ENCODE measurements at places on chromosomes 7 and 10.

GRCh38 chr7:91880413-91881241, at the start of gene MTERF1:
Gene MTERF1 (minus strand): TSS chr7:91880702. CDS start chr7:91880083, 619 bp downstream.
- DNase-seq: peak; percentile 95

DNA sequence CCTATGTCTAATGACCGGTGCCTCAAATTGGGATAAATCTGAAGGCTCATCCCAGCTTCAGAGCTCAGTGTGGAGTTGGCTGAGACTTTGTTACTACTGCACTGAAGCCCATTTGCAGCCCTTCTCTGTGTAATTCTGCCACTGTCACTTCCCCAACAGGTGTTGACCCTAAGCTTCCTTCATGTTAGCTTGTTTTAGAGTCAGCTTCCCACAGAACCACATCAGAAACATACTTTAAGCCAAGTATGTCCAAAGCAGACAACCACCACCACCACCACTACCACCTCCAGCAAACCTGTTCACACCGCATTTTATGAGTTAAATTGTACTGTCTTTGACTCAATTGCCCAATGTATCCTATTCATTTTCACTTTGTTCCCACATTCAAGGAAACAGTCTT, 25.2 kb upstream of the GNAT3 start:
- DNase-seq: no peak

DNA sequence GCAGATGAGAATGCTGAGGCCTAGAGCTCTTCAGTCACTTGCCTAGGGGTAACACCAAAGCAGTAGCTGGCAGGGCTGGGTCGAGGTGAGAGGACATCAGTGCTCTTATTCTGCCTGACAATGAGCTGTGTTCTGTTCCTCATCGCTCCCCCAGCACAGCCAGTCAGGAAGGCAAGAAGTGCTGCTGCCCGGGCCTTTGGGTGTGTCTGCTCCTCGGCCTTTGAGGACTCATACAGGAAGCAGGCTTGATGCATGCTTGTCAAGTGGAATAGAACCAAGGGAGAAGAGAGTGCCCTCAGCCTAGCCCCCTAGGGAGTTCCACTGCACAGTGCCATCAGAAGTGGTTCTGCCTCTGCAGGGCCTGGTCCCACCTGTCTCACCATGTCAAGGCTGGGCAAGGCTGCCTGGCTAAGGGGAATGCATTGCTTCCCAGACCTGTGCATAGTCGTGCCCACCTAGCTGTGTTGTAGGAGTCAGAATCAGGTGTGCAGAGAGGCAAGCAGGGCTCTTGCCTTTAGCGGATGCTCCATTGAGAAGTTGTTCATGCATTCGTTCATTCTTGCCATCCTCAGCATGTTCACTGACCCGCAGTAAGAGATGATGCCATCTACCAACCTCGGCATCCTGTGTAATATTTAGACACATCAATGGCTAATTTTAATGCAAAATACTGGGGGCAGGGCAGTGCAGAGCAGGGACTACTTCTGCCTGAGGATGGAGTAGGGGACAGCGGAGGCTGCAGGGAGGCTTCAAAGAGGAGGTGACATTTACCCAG, 156.6 kb downstream of the RPS24 start:
- no peak for DNase-seq

- DNase-seq: no peak
Observed at GRCh38 chr7:14900051-14900450, 2.5 kb downstream of the DGKB start.

- no peak for DNase-seq
Observed at GRCh38 chr10:10716972-10717371, 300.7 kb upstream of the CELF2 start.

DNA sequence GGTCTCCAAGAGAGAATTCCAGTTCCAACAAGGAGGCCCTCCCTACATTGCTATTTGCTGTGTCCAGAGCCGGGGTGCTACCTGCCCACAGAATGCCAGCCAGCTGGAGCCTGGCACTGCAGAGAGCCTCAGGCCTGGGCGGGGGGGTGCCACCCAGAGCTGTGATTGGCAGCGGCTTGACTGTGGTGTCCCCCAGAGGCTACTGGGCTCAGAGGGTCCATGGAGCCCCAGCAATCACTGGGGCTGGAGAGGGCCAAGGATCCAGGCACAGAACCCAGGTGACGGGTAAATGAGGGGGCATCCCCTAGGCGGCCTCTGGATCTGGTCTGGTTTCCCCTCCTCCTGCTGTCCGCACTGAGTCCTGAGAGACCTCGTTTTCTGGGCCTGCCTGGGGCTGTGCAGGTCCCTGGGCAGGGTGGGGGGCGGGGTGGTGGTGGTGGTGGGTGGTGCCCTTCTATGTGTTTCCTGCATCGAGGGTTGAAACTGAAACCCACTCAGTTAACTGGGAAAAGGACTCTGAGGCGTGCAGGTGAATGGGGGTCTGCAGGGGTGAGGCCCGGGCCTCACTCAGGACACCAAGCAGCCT, 12.6 kb downstream of the DPYSL4 start:
- no peak for DNase-seq

DNA sequence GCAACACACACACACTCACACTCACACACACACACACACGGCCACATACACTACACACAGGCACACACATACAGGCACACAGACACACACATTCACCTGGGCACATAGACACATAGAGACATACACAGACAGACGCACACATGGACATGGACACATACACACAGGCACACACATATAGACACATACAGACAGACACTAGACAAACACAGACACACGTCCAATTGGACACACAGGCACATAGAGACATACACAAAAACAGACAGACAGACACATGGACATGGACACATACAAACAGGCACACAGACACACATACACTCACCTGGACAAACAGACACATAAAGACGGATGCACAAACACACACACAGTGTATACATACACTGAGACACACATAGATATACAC, 21.7 kb upstream of the ACTR3B start:
- no peak for DNase-seq

GRCh38 chr10:133127291-133128125, 32.5 kb upstream of the KNDC1 start:
- no peak for DNase-seq

GRCh38 chr7:84971360-84971759, 215.5 kb downstream of the SEMA3D start:
- no peak for DNase-seq

DNA sequence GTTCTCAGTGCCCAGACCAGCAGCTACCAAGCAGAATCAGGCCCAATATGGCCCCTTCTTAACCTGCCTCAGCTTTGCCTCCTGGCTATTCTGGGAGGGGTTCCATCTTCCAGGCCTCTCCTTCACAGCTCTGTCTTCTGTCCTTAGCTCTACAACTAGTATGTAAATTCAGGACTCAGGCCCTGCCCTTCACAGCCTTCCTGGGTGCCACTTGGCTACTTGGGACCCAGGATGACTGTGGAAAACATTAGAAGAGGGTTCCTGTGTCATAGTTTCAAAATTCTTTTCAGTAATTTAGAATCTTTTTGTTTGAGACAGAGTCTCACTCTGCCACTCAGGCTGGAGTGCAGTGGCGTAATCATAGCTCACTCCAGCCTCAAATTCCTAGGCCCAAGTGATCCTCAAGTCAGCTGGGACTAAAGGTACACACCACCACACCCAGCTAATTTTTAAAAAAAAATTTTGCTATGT, 33.2 kb upstream of the PAPSS2 start:
- no peak for DNase-seq

GRCh38 chr10:99975106-99975829, 34.5 kb downstream of the DNMBP start:
- DNase-seq: peak; percentile 50

GRCh38 chr10:114544045-114544659, 113.9 kb downstream of the ABLIM1 start:
- DNase-seq: no peak

DNA sequence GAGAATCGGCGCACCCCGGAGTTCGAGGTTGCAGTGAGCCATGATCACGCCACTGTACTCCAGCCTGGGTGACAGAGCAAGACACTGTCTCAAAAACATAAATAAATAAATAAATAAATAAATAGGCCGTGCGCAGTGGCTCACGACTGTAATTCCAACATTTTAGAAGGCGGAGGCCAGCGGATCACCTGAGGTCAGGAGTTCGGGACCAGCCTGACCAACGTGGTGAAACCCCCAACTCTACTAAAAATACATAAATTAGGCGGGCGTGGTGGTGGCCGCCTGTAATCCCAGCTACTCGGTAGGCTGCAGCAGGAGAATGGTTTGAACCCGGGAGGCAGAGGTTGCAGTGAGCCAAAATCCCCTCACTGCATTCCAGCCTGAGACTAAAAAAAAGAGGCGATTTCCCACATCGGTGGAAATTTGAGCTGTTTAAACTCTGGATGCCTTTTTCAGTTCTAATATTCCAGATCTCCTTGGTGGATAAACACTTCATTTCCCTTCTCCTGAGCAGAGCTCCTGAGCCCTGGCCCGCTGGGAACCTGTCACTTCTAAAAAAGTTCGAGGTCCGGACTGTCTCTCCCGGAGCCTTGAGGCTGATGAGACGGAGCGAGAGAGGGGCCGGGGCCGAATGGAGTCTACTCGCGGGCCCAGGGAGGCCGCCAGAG, 2.0 kb upstream of the NFKB2 start:
- no peak for DNase-seq

- no peak for DNase-seq
Observed at GRCh38 chr10:103868200-103868599, 12.8 kb upstream of the SH3PXD2A start.

DNA sequence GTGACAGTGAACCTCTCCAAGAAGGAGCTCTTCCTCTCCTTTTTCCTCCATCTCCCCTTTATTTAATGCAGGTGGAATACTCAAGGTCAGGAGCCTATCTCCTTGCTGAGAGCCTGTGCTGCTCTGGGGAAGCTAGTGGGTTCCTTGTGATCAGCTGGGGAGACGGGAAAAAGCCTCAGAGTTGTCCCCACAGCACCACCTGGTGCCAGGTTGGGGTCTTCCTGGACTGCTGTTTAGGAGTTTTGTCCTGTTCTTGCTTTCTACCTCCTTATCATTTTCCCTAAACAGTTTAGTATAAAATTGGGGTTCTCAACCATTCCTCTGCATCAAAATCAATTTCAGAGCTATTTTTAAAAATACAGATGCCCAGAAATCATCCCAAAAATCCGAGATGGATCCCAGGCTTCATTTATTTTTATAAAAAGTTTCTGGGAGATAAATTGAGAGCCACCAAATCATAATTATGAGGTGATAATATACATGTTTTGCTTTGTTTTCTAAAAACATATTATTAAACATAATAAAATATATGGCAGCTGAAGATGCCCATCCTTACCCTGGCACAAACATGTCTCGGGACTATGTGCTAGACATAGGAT, 44.3 kb downstream of the MACC1 start:
- DNase-seq: peak; percentile 72

DNA sequence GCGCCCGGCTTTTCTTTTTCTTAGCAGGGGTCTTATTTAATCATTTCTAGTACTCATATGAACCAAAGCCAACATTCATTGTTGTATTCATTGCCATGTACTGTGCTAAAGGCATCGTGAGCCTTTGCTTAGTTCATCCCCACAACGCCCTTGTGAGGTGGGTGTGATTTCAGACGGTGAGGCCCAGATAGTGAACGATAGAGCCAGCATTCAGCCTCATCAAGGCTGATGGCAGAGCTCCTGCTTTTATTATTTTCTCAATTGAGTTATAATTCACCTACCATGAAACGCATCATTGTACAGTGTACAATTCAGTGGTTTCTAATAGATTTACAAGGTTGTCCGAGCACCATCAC, 50.1 kb downstream of the HK1 start:
- no peak for DNase-seq

DNA sequence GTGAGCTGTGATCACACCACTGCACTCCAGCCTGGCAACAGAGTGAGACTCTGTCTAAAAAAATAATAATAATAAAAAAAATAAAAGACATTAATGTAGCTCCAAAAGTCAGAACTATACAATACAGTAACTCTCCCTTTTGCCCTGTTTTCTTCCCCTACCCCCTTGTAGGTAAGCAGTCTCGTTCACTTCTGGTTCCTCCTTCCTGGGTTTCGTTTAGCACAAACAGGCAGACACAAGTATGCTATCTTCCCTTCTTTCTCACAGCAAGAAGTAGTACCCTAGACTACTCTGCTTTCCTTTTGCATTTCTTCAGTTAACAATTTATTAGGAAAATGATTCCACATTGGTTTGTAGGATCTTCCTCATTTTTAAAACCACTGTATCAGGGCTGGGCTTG, 33.1 kb downstream of the PDSS1 start:
- no peak for DNase-seq

DNA sequence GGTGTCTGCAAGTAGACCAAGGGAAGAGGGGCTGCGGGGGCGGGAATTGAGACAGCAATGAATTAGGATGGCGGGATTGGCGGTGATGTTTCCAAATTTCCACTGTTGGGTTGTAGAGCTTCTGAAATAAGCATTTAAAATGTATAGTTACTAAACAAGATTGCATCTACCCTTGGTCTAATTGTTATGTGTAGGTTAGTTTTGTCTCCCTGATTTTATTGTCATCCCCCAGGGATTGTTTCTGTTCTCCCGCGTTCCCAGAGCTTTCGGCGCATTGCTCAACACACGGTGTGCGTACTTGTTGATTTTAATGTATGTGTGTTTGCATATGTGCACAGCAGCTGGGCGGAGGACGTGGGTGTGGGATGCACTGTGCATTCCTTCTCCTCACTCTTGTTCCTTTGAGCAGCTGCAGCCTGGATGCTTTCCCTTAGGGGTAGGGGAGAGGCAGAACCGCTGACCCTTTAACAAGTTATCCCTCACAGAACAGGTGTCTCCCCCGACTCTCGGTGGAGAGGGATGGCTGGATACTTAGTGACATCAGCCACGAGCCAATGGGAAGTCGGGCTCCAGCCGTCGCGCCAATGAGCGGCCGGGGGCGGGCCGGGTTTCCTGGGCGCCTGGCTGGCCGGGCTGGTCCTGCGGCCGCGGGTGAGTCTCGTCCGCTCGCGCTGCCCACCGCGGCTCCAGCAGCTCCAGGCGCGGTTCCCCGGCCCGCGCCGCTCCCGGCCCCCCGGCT, at the start of gene TSPAN33:
TSS of gene TSPAN33 (plus strand) at position 613 of the 739 bp plus-strand sequence. CDS start 274 bp downstream, outside the sequence.
- peak; percentile 81 for DNase-seq

DNA sequence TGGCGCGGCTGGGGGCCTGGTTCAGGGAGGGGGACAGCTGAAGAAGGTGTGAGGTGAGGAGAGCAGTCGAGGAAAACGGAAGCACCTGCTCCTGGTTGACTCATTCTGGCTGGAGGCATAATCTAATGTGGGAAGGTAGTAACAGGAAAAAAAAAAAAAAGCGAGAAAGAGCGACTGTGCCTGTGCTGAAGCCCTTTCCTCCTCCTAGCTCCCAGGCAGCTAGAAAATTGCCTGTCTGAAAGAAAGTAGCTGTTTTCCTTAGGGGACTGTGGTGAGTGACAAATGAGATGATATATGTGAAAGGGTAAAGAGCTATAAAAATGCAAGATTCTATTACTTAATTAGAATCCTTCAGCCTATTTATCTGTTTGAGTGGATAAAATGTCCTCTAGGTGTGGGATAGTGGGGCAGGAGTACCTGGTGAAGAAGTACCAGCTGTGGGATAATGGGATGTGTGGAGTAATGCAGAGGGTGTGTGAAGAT, 4.9 kb upstream of the MEST start:
- no peak for DNase-seq

DNA sequence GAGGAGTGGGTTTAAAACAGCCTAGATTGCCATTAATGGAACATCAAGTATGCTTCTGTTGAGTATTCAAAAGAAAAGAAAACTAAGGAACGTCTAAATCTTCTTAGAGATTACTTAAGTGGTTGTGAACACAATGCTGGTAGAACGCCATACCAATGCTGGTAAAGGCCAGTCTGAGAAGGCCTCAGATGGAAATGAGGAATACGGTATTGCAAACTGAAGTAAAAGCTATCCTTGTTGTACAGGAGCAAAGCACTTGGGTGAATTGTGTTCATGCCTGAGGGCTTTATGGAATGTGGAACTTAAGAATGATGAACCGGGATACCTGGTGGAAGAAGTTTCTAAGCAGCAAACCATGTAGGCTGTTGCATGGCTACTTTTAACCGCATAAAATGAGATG, 208.0 kb downstream of the KCND2 start:
- DNase-seq: no peak

Measured in suppressor macrophage treated with lipopolysaccharide for 1 hour (primary cell).